ENCODE measurements at places on chromosomes 1 and 21.

- DNase-seq, result no peak
Measured at GRCh38 chr1:169483500-169483966, 2.2 kb downstream of the SLC19A2 start.

- no peak for DNase-seq
Measured at GRCh38 chr1:7755448-7755847, 15.6 kb upstream of the VAMP3 start.

DNA sequence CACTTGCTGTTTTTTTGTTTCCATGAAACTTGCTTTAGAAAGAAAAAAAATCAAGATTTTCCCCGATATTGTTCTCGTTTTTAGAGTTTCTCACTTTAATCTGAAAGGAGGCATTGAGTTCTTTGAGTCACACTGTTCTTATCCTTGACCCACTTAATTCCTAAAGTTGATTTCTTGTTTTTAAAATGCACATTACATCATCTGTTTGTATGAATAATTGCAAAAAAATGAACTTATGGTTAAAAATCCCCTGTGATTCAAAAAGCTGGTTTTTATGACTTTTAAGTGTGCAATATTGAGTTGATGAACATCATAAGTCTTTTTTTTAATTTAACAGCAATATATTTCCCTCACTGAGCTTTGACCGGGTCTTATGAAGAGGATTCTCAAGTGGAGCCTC lies 131.6 kb downstream of the SNX7 start:
- no peak for DNase-seq

DNA sequence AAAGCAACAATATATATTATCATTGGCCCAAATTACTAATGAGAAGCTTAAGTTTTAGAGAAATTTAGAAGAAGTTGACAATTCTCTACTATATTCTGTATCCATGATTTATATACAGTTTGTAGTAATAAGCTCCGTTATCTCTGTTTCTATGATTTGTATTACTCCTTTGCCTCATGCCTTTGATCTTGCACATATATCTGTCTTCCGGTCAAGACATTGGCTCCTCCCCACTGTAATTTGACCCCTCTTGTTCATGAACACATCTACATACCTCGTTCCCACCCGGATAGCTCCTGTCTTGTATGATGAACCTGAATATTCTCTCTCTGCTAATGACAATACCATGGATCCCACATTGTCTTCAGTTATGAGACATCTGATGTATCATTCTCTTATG lies 581.0 kb upstream of the RGS18 start:
- no peak for DNase-seq

GRCh38 chr1:164688791-164689190 lies 129.8 kb downstream of the PBX1 start:
- no peak for DNase-seq

DNA sequence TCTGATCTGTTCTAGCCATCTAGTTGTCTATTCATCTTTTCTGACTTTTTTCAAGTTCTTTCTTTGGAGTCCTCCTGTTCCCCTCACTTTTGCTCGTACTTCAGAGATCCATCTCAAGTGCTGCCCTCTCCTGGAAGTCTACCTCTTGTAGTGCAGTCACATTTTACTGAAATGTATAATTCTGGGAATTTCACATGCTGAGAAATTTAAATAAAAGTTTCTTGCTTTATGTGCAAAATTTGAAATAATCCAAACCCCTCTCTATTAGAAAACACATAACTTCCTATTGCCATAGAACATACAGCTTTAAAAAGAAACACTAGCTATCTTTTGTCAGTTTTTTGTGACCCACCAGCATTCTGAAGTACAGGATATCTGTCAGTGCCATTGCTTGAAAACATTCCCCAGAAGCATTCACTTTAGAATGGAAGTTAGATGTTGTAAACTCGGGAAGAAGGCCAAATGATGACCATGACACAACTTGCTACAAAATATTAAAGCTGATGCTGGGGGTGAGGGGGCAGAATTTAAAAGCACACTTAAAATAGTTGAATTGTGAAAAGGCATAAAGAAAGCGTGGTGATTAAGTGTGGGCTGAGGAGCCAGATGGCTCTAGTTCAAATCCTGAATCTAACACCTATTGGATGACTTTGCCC lies 22.0 kb downstream of the RLF start:
- DNase-seq, result no peak

GRCh38 chr1:25992689-25993171 lies 5.1 kb downstream of the PAFAH2 start:
- no peak for DNase-seq

- DNase-seq, result no peak
Measured at GRCh38 chr1:99110140-99111041, 105.7 kb upstream of the PLPPR5 start.

All from activated T-cell treated with anti-CD3 and anti-CD28 coated beads, Interleukin-2, amount 50 U/mL, for 48 hours (primary cell).